Ureter (tissue), 1 donor: ENCODE measurements at places on chromosomes 3 and 15. TPM values are rescaled to one million over a fixed set of nuclear protein-coding genes. Genes with fewer than 3 reads are reported as not detected.
A peak's percentile ranks its signal among the peaks of the same experiment; 100 is the strongest.

DNA sequence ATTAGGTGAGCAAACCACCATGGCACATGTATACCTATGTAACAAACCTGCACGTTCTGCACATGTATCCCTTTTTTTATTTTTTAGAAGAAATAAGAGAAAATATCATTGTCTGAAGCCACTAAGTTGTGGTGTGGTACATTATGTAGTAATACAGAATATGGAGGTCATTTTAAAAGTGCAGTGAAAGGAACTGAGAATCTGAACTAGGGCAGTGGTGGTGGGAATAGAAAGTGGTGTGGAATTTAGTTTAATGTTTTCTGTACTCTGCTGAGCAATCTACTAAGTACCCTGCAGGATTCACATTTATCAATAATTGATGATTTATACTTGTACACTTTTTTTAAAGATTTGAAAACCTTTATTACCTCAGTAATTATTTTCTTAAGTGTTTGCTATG is 283.5 kb downstream of the CHL1 start:
- no peak for DNase-seq

GRCh38 chr3:194294199-194294894 is 56.8 kb downstream of the CPN2 start:
- DNase-seq: no peak

DNA sequence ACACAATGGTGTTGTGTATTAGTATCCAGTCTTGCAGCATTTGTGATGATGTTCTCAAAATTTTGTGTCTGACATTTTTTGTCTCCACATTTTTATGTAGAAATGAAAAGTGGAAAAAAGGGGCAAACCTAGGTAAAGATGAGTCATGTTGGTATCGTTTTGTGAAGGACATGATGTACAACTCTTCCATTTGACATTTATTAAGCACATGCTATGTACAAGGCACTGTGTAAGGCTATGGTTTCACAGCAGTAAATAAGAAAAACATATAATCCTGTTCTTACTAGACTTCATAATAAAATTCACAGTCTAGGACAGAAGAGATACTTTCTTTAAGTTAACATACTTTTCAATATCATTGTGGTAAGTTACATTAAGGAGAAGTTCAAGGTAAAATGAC is 143.5 kb upstream of the CNTN4 start:
- no peak for DNase-seq

- no peak for DNase-seq
Measured at GRCh38 chr3:181718369-181718768, 6.6 kb downstream of the SOX2 start.

- no peak for DNase-seq
Measured at GRCh38 chr3:124557433-124558232, 172.6 kb upstream of the UMPS start.

DNA sequence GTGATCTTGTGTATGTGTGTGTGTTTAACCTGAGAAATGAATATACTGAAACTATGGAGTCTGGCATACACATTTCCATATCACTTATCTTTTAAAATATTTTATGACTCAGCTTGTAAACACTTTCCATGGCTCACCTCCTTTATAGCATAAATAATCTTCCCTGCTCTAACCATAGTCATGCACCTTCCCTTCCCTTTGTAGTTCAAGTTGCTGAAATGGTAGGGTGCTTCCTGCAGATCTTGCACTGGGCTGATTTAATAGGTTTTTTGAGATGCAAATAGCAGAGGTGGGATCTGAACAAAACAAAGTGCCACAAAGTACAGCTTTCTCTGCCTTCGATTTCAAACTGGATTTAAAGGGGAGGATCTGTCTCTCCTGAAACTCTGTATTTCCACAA is 712.7 kb upstream of the LMCD1 start:
- DNase-seq: no peak

The SEMA7A gene
- 2.2 TPM for total RNA-seq

DNA sequence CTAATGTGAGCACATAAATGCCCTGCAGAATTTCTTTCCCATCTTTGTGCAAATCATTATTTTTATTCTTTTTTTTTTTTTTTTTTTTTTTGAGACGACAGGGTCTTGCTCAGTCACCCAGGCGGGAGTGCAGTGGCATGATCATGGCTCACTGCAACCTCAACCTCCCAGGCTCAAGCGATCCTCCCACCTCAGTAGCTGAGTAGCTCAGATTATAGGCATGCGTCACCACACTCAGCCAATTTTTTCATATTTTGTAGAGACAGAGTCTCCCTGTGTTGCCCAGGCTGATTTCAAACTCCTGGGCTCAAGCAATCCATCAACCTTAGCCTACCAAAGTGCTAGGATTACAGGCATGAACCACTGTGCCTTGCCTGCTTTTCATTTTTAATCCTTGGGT is 22.9 kb downstream of the DAG1 start:
- no peak for DNase-seq

DNA sequence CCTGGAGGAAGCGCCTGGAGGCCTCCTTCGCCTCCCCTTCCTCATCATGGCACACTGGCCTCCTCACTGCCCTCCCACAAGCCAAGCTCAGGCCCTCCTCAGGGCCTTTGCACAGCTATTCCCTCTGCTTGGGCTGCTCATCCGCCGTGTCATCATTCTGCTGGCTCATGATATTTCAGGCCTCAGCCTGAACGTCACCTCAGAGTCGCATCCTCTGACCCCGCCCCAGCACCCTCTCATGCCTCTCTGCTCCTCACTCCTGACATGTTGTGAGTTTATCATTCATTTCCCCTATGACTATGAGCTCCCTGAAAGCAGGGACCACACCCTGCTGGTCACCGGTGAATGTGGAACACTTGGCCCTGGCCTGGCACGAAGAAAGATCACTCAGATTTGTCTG is 20.7 kb upstream of the POC1A start:
- DNase-seq: no peak

- peak; percentile 53 for DNase-seq
Measured at GRCh38 chr15:68298882-68299381, 21.4 kb downstream of the FEM1B start.

The RAD54L2 gene
- total RNA-seq: 29.9 TPM

DNA sequence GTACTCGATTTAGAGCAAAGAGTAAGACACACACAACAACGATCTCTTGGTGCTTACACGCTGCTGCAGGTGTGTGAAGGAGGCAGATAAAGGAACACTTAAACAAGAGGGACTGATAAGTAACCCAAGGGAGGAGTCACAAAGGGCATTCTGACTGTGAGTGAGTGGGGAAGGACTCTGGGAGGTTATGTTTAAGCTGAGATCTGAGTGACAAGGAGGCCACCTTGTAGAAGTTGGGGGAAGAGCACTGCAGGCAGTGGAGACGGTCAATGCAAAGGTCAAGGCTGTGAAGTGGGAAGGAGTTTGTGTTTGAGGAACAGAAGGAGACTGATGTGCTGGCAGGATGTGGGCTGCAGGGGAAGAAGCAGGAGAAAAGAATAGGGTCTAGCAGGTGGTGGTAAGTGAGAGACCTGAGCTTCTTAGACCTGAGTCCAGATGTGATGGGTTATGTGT is 63.1 kb downstream of the LPP start:
- DNase-seq: no peak

DNA sequence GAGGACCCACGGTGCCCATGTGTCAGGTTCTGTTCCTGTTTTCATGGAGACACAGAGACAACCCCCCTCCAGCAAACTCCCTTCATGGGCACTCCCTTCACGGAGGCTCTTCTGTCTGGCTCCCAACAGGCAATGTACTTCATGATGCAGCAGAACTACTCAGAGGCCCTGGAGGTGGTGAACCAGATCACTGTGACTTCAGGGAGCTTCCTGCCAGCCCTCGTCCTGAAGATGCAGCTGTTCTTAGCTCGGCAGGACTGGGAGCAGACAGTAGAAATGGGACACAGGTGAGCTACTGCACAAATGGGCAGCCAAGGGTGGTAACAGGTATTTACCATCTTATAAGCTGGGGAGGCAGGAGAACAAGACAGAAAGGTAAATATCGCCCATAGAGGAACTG is 7.0 kb downstream of the TTC21A start:
- DNase-seq: no peak

The EFCAB12 gene
- 0.26 TPM for total RNA-seq

- DNase-seq: no peak
Measured at GRCh38 chr15:43134157-43134635, 810 bp downstream of the TMEM62 start.

DNA sequence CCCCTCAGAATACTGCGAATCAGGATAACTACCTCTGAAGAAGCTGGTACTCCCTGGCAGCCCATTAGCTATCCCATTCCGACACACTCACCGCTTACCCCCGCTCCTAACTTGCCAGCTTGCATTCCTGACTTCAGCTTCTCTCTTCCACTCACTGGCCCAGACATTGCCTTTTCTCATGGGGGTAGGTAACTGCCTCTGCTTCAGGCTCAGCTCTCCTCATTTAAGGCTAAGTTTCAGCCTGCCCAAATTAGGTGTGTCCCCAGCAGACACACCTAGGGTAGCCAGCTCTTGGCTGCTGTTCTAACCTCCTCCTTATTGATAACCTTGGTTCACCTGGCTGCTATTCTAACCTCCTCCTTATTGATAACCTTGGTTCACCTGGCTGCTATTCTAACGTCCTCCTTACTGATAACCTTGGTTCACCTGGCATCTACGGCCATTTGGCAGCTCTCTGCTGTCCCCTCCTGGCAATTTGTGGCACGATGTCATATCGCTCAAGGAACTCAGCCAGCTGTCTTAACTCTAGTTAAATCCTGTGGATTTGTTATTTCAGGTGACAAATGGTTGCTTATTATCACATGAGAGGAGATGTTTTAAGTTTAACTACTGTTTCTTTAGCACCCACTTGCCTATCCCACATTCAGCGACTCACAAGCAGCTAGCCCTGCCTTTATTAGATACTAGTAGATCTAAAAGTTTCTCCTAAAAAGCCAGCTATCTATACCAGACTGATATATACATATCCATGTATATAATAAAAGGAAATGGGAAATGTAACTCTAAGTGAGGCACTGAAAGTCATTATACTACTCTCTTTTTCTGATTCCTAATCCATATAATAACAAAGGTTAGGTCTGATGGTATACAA is 106.5 kb upstream of the ACP3 start:
- DNase-seq: no peak

GRCh38 chr3:13504161-13504831 is 24.2 kb downstream of the HDAC11 start:
- DNase-seq: no peak

The GHSR gene
- not detected for total RNA-seq

DNA sequence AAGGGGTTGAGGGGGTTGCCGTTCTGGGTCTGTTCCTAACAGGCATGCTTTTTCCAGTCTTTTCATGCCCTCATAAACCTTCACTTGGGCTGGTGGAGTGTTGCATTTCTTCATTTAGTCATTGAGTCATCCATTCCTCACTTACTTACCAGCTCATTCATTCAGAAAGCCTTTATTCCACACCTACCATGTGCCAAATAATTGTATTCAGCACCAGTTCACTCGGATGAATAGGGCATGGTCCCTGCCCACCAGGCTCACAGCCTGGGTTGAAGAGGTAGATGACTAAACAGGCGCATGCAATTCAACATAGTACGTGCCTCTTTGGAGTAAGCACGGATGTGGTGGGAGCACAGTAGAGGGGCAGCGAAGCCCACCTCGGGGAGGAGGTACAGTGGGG is 35.1 kb upstream of the THSD4 start:
- DNase-seq: no peak

The TUSC2 gene
- 24.7 TPM for total RNA-seq

DNA sequence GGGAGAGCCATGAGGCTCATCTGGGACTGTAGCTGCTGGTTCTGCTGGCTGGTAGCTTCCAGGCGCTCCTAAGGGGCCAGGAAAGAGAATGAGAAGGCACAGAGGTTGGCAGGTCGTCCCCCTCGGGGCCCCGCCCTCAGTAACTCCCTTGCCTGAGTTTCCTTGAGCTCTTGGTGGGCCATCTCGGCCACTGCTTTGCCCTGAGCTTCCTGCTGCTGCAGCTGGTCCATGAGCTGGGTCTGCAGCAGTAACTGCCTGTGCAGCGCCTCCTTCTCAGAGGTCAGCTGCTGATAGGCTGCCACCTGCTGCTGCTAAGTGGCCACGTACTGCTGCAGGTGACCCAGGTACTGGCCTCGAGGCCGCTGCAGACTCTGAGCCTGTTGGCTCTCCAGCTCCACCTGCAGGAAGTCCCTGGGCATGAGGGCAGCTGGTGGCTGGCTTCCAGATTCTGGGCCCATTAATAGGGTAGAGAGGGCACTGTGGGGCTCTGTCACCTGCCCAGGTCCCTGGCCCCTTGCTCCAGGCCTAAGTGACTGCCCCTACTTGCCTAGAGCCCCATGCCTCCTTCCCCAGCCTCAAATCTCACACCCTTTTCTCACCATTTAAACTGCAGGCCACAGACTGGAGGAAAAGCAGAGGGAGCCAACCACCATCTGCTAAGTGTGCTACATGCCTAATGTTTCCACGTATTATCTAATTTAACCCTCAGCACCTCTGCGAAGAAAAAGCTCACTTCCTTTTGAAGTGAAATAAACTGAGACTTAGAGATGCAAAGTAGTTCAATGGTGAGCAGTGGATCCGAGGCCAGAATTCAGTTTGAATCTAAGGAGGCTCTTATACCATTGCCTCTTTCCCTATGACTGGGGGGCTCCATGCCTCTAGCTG is 10.8 kb upstream of the VPS33B start:
- peak; percentile 57 for DNase-seq

DNA sequence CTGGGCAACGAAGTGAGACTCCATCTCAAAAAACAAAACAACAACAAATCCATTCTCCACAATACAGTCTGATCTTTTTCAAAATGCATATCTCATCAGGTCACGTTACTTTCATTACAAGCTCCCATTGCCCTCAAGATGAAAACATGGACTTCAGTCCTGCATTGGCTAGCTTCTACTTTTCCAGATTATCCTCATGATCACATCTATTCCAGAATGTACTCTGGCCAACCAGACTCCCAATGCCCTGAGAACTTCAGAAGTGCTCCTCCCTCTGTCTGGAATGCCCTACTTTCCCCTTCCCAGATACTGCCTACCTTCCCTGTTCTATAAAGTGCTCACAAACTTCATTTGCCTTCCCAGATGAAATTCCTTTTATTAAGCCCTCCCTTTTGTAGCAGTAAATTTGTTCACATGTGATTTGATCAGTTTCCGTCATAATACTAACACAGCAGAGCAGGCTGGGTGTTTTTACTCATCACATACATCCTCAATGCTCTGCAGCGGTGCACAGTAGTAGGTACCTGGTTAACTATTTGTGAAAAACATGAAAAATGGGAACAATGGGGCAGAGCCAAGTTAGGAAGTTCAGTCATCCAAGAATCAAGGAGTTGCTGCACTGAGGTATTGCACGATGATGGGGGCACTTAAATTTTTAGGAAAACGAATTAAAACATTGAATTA is 5.3 kb downstream of the RPL22L1 start:
- no peak for DNase-seq

- DNase-seq: no peak
Measured at GRCh38 chr15:43238671-43239131, 17.9 kb upstream of the EPB42 start.
